EL (cell line): ENCODE measurements at places on chromosomes 4 and X.
A peak's percentile ranks its signal among the peaks of the same experiment; 100 is the strongest.

GRCh38 chr4:72945719-72946336 lies 123.7 kb downstream of the COX18 start:
- no peak for DNase-seq

DNA sequence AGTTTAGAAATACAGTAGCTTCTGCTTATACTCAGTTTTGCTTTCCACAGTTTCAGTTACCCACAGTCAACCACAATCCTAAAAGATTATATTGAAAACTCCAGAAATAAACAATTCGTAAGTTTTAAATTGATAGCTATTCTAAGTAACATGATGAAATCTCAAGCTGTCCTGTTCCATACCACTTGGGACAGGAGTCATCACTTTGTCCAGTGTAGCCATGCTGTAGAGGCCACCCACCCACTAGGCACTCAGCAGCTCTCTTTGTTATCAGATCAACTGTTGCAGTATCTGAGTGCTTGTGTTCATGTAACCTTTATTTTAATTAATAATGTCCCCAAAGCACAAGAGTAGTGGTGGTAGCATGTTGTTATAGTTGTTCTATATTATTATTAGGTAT lies 117.5 kb upstream of the IQCM start:
- no peak for DNase-seq

DNA sequence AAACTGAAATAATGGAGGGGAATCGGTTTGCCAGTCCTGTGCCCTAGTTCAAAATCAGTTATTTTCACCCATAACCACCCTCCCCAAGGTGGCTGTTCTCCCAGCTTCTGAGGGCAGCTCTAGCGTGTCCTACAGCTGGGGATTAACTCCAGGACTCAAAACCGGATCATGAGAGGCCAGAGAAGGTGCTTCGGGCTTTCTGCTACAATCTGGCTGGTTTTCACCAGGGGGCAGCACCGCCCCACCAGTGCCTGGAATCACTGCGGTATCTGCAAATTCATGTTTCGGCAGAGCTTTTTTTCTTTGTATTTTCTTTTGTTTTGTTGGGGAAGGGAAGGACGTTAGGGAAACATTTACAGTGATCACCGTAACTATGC lies 28.4 kb downstream of the PDHA1 start:
- DNase-seq = peak; percentile 63

GRCh38 chr4:16133406-16133805 lies 49.6 kb upstream of the PROM1 start:
- DNase-seq = no peak

- no peak for DNase-seq
These were observed 22.5 kb upstream of the MSANTD1 start for GRCh38 chr4:3226467-3226866.

DNA sequence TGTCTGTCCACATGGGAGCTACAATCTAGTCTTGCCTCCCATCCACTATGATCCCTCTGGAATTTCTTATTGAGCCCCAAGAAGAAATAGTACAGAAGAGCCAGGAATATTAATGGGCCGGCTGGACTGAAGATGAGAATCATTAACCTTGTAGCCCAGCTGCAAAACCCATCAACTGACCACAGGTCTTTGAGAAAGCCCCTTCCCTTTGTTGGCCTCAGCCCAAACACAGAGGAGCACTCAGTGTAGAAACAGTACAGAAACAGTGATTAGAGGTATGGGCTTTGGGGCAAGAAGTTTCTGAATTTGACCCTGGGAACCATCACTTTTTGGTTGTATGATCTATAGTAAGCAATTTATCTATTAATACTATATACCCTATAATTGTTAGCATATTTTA lies 76.8 kb upstream of the RAB40AL start:
- no peak for DNase-seq

GRCh38 chr4:27886120-27886519 lies 1025.5 kb downstream of the STIM2 start:
- DNase-seq = peak; percentile 34
